NCI-H774 (cell line): ENCODE measurements at places on chromosomes 6 and 20.
A peak's percentile ranks its signal among the peaks of the same experiment; 100 is the strongest.

DNA sequence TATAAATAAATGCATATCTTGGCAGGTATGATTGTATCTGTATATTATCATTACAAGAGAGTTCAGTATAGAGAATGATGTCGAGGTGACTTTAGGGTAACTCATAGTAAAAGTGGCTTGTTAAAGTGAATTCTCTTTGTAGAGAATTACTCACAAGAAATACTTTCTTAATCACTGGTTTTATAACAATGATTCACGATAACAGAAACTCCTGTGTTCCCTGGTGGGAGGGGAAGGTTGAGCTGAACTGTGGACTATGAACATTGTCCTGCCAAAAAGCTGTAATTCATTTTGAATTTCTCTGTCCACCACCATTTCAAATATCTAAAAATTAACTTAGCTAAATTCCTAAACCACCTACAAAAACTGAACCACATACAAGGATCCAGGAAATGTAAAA, 7.7 kb downstream of the TPMT start:
- no peak for DNase-seq

DNA sequence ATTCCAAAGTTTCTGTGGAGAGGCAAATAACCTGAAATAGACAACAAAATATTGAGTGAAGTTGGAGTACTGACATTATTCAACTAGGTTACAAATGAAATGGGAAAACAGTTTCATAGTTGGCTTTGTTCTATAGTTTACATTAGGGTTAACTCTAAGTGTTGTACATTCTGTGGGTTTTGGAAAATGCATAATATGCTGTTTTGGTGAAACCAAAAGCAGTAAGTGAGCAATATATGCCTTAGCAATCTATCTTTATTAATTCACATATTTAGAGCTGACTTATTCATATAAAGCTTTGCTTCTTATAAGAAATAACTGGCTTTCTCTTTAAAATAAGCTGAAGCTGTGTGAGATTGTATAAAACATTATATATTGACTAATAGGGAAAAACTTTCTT, 157.5 kb upstream of the AHI1 start:
- DNase-seq = no peak

DNA sequence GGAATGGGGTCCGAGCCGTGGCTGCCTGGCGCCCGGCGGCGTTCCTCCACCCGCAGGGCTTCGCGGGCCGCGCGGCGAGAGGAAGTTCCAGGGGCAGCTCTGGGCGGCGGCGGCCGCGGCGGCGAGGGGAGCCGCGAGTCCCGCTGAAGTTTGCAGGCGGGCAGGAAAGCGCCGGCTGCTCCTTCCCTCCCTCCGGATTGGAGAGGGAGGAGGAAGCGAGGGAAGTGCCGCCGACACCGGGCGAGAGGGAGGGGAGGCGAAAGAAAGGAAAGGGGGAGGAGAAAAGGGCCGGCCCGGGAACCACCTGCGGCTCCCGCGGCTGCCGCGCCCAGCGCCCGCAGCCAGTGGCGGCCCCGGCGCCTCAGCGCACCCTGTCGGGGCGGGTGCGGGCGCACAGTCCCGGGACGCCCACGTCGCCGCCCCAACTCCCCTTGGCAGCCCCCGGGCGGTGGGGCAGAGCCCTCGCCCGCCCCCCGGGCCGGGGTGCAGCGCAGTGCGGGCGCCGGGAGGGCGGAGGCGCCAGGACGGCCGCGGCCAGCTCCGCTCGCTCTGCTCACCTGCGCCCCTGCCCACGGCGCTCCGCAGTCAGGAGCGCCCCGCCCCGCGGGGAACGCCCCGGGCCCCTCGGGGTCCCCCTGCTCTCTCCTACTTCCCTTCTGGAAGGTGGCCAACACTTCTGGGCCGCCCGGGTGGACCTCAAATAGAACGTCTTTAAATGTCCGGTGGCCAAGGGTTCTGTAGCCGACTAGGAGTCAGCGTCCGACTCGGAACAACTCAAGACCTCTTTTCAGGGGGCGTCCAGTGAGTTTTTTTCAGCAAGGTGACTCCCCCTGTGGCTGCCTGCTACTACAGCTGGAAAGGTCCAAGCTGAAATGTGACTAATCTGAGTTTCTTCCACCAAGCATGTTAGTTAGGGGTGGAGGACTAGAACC, 80.3 kb upstream of the CCDC28A start:
- peak; percentile 79 for DNase-seq

GRCh38 chr6:44192428-44193041, 24.2 kb upstream of the MYMX start:
- no peak for DNase-seq

- DNase-seq = no peak
These were observed 243.0 kb upstream of the KHDRBS2 start for GRCh38 chr6:62528894-62529526.

- no peak for DNase-seq
These were observed 262.2 kb upstream of the FLRT3 start for GRCh38 chr20:14599613-14600012.

DNA sequence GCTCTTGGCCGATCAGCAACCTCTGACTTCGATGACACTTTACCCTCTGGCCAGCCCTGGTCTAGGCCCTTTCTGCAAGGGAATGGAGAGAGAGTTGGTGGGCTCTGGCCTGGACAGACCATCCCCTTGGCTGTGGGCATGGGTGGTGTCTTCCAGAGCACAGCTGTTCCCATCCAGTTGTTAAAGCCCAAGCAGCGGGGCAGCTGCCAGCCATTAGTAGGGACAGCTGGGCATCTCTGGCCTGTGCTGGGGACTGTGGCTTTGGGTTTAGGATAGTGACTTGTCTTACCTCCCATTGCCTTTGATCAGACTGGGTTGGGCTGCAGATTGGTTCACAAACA, 2.8 kb downstream of the CDC25B start:
- no peak for DNase-seq

DNA sequence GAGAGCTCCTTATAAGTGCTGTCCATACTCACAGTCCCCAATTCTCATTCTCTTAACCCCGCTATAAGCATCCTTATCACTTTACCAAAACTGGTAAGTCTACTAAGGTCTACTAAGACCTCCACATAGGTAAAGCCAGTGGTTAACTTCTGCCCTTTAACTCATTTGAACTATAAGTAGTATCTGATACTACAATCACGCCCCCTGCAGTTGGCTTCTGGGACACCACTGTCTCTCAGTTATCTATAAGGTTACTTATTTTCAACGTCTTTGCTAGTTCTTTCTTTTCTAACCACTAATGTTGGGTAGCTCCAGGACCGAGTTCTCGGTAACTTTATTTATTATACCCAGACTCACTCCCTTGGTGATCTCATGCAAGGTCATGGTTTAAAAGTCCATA, 142.6 kb downstream of the ARHGAP18 start:
- DNase-seq = no peak

- no peak for DNase-seq
These were observed 1303.9 kb upstream of the GJE1 start for GRCh38 chr6:140828856-140829255.

- no peak for DNase-seq
These were observed 71.1 kb downstream of the FIG4 start for GRCh38 chr6:109762166-109762565.

DNA sequence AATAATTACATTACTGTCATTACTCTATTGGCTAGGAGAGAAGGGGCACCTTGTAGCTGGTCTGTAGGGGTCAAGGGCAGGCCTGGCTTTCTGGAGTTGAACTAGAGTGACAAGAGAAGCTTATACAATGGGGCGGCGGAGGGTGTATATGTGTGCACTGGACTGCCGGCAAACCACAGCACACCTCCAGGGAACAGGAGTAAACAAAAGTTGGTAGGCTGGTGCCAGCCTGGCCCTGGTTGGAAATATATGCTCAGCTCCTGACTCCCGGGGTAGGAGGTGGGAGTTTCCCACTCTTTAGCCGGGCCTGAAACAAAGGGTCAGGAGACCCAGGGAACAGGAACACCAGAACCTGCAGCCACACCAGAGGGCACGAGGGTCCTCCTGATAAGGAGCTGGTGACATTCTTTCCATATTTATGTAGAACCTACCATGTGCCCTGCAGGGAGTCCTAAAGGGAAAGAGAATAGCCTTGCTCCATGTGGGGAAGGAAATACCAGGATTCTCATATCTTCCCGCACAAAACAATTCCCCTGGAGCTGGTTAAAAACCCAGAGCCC, 5.1 kb downstream of the C6orf132 start:
- no peak for DNase-seq

DNA sequence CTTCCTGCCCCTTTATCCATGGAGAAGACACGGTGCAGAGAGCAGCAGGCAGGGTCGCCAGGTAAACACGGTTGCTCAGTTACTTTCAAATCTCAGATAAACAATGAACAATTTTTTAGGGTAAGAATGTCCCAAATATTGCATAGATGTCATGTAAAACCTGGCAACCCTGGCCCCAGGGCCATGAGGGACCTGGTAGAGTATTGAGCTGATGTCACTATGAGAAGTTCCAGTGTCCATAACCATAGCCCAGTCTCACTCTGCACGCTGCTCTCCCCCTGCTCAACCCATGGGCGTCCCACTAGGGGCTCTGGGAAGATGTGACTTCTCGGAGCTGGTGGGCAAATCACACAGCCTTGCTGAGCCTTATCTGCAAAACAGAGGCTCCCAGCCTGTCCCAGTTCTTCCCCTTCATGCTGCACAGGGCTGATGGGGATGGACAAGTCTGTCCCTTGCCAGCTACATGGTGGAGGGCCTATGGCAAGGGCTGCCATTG, 71.3 kb upstream of the TOP1 start:
- no peak for DNase-seq

DNA sequence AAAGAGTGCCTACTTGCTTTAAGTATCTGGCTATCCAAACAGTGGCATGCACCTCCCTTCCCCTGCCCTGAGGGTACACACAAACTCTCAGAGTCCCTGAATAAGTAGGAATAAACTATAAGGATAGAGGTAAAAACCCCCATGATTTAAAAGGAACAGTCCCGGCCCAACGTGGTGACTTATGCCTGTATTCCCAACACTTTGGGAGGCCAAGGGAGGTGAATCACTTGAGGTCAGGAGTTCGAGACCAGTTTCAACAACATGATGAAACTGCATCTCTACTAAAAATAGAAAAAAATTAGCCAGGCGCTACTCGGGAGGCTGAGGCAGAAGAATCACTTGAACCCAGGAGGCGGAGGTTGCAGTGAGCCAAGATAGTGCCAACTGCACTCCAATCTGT, 22.2 kb downstream of the SAMHD1 start:
- no peak for DNase-seq

GRCh38 chr6:42104804-42105125, 37.7 kb downstream of the C6orf132 start:
- no peak for DNase-seq

DNA sequence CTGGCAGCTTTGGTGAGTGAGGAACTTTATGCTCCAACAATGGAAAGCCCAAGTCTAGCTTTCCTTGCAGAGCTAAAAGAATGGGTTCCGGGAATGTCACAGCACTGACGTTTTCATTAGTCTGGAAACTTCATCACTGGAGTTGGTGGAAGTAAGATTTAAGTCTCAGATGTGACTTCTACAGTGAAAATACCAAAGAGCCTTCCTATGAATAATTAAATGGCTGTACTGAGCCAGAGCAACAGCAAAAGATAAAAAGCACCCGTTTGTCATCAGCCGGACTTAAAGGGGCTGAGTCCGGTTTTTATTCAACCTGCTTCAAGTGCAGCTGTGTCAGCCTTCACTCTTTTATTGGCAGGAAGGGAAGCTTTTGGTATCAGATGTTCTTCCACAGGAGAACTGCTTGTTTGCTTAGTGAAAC, 46.5 kb upstream of the SHLD1 start:
- DNase-seq = no peak

GRCh38 chr20:60427516-60427915, 469.3 kb downstream of the CDH26 start:
- DNase-seq = no peak

GRCh38 chr20:61100489-61100888, 151.6 kb upstream of the CDH4 start:
- DNase-seq = no peak

DNA sequence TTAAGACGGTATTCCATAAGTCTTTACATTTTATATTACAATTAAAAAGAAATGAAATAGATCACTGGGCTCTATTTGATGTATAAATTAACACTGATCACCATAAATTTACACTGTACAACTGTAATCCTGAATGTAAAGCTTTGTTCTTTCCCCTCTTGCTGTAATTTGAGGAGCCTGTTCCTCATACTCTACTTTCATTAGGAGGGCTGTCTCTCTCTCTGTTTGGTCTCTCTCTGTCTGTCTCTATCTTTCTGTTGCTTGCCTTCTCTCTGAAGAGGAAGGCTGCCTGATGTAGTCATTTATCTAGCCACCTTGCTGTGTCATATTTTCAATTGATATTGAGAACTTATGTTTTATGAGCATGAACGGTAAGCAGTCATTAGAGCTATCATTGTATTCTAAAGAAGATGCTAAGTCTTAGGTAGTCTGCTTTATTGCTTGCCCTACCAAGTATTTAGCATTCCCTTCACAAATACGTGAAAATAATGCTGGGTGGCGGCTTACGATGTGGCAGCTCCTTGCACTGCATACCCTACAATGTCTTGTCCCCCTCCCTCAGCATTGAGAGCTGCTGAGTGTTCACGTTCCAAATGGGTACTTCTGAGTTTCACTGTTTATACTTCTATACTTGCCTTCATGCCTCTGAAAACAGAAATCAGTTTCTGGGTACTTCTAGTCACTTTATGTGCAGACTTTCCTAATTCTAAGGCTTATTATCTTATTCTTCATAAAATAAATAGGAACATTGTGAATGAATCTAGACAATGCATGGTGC, 205.5 kb downstream of the NKAIN2 start:
- DNase-seq = no peak

DNA sequence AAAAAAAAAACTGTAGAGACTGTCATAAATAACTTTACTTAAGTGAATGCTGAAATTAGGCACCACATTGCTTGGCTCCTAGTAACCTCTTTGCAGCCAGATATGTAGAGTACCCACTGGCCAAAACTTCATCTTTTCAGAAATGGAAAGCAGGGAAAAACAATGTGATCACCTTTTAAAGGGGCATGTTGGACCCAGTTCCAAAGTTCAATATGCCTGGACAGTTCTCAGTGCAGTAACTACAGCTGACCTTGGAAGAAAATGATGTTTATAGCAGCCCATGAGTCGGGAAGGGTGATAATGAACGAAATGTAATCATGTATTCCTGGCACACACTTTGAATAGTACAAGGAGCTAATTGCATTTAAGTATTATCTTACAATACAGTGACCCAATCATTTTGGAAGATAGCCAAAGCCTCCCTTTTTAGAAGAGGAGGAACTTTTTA, 93.6 kb upstream of the TAB2 start:
- no peak for DNase-seq

- DNase-seq = no peak
These were observed 476.9 kb downstream of the KHDRBS2 start for GRCh38 chr6:61809004-61809595.

GRCh38 chr6:134482593-134483270, 164.8 kb upstream of the SGK1 start:
- no peak for DNase-seq

- DNase-seq = no peak
These were observed 98.8 kb downstream of the CLVS2 start for GRCh38 chr6:123094795-123095194.

GRCh38 chr20:60804918-60805630, 447.0 kb upstream of the CDH4 start:
- no peak for DNase-seq

GRCh38 chr6:87180105-87180728, 24.9 kb downstream of the ZNF292 start:
- DNase-seq = no peak

- peak; percentile 46 for DNase-seq
These were observed 89.1 kb upstream of the PHACTR3 start for GRCh38 chr20:59515013-59515905.

GRCh38 chr6:149228311-149228955, 89.1 kb upstream of the TAB2 start:
- no peak for DNase-seq
